Activated T-cell treated with anti-CD3 and anti-CD28 coated beads, Interleukin-2, amount 50 U/mL, for 72 hours (primary cell): ENCODE measurements at places on chromosomes 1 and 21. TPM values are rescaled to one million over a fixed set of nuclear protein-coding genes. Genes with fewer than 3 reads are reported as not detected.

DNA sequence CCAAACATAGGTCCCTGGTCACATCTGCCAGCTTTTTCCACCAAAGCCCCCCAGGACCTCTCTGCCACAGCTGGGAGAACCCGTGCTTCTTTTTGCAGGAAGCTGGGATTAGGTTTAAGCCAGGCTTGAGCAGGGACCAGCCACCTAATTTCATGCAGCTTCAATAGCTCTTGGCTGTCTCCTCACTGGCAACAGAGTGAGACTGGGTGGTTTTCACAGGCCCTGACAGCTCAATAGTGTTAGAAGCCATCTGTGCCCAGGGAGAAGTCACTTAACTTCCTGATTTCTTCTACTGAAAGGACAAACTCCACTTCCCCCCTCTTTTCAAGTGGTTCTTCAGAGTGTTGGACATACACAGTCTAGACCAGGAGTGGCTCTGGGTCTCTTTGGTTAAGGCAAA lies 20.4 kb upstream of the SRSF4 start:
- H3K4me1 ChIP-seq = peaks cover 17% of the 10 kb centered on the region
- H3K27ac ChIP-seq = peak overlapping the region; percentile 2

GRCh38 chr21:17818186-17819113 lies 706 bp downstream of the C21orf91 start:
- H3K27ac ChIP-seq = peak overlapping the region; percentile 88
- H3K4me1 ChIP-seq = peaks cover 47% of the 10 kb centered on the region
- peak; percentile 50 for DNase-seq
- peaks cover 14% of the 10 kb centered on the region for H3K36me3 ChIP-seq
- peak overlapping the region; percentile 95 for H3K4me3 ChIP-seq
- no peaks in the 10 kb centered on the region for H3K27me3 ChIP-seq

DNA sequence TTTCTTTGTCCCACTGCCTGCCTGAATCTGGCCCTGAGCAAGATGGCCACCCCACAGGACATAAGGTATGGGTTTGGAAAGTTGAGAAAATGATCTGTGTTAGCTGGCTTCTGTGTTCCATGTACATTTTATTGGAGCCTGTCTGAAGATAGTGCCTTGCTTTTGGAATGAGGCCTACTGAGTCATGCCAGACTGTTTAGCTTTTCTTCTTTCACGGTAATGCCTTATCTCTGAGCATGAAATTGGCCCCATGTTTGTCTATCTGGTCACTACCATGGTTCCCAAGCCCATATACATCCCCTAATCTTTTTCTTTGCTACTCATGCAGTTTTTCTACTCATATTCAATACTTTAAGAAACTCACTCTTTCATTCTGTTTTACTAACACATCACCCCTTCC lies 85.1 kb upstream of the LMO4 start:
- no peak overlapping the region for H3K27ac ChIP-seq
- DNase-seq = no peak
- no peaks in the 10 kb centered on the region for H3K36me3 ChIP-seq
- H3K27me3 ChIP-seq = peaks cover 12% of the 10 kb centered on the region
- no peaks in the 10 kb centered on the region for H3K4me1 ChIP-seq

DNA sequence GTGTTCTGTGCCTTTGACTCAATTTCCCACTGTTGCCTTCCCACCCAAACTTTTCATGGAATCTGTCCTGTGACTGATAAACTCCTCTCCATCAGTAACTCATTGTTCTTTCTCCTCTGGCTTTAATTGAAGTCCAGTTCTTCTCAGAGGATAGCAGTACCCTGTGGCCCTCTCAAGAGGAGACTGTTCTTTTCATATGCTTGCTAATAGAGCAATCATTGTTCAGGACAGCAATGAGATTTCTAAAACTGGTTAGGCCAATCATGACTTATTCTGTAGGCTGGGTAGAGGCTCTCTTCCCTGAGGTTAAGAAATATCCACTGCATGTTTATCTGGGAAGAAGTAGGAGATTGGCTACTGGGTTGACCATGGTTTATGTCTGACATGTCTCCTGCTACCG lies 98.8 kb downstream of the CHD1L start:
- H3K4me3 ChIP-seq = no peak overlapping the region
- H3K36me3 ChIP-seq = peaks cover 1% of the 10 kb centered on the region
- H3K27me3 ChIP-seq = peaks cover 62% of the 10 kb centered on the region

DNA sequence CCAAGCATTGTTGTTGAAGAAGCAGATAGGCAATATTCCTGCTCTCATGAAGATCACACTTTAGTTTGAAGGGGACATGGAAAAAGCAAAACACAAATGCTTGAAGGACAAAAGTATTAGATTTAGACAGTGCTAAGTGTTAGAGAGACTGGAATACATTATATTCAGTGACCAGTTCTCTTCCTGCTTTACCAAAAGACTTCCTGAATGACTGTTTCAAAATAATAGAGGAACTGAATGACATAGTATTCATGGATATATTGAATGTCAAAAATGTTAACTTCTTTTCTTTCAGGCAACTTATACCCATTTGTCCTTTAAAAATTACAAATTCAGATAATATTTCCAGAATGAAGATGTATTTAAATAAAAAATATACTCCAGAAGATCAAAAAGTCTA lies 178.0 kb upstream of the IVNS1ABP start:
- DNase-seq = no peak
- no peaks in the 10 kb centered on the region for H3K27me3 ChIP-seq
- no peaks in the 10 kb centered on the region for H3K36me3 ChIP-seq

DNA sequence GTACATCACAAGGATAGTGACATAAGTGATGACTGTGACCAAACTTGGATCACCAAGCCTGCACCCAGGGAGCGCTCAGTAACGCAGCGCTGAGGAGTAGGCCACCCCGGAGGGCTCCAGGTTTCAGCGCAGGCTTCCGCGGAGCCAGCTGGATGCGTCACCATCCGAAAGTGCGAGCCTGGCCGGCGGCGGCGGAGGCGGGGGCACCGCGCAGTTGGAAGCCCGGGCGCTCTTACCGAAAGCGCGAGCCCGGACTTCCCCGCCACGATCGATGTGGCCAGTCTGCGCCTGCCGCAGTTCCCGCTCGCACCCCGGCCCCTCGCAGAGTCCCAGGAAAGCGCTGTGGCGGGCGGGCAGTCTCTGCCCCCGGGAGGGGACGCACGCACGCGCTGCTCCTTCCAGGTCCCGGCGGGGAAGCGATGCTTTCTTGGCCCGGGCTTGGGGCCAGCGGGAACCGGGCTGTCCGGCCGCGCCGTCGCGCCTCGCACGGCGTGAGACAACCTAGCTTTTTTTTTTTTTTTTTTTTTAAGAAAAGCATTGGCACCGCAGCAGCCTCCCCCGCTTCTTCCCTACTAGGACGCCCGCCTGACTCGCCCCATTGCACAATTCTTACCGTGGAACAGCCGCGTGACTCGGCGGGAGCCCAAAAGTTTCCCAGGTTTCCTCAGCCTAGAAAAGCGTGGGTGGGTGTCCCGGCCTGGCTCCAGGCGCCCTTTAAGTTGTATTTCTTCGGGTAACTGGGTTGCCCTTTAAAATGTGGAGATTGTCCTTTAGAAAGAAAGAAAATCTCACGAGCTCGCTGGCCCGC lies 36.4 kb upstream of the JAK1 start:
- H3K27me3 ChIP-seq = no peaks in the 10 kb centered on the region
- H3K4me3 ChIP-seq = peak overlapping the region; percentile 83
- H3K27ac ChIP-seq = peak overlapping the region; percentile 49
- peaks cover 32% of the 10 kb centered on the region for H3K4me1 ChIP-seq
- peaks cover 11% of the 10 kb centered on the region for H3K36me3 ChIP-seq
- DNase-seq = peak; percentile 80

- DNase-seq = no peak
- no peaks in the 10 kb centered on the region for H3K36me3 ChIP-seq
- peaks cover 21% of the 10 kb centered on the region for H3K27me3 ChIP-seq
- H3K4me1 ChIP-seq = peaks cover 16% of the 10 kb centered on the region
These were observed 14.1 kb upstream of the KLHDC8A start for GRCh38 chr1:205370780-205371179.

DNA sequence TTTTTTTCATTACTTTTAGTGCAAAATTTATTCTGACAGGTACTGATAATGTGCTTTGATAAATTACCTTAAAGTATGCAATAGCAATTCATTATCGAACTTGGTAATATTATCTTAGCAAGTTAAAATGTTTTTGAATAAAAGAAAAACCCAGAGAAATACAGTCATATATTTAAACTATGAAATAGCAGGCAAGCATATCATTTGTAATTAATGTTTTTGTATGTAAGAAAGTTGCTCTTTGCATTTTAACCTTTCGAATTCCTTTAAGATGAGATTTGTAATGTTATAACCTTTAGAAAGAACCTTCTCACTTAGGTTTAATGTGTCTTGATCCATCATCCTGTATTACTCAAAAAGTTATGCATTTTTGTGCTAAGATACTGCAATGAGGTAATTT lies 585.6 kb downstream of the PTBP2 start:
- no peaks in the 10 kb centered on the region for H3K4me1 ChIP-seq
- H3K27ac ChIP-seq = no peak overlapping the region
- no peaks in the 10 kb centered on the region for H3K36me3 ChIP-seq
- no peaks in the 10 kb centered on the region for H3K27me3 ChIP-seq

- H3K36me3 ChIP-seq = no peaks in the 10 kb centered on the region
- H3K27me3 ChIP-seq = no peaks in the 10 kb centered on the region
- DNase-seq = no peak
- no peak overlapping the region for H3K4me3 ChIP-seq
- no peak overlapping the region for H3K27ac ChIP-seq
These were observed 142.8 kb downstream of the ZZZ3 start for GRCh38 chr1:77539519-77540142.

- peak; percentile 20 for DNase-seq
- peak overlapping the region; percentile 14 for H3K27ac ChIP-seq
- peaks cover 70% of the 10 kb centered on the region for H3K4me1 ChIP-seq
- H3K36me3 ChIP-seq = peaks cover 7% of the 10 kb centered on the region
- H3K27me3 ChIP-seq = peaks cover 7% of the 10 kb centered on the region
These were observed 3.3 kb downstream of the MAPKAPK2 start for GRCh38 chr1:206687915-206688442.

GRCh38 chr1:47616906-47617305 lies 179.1 kb downstream of the FOXD2 start:
- no peak overlapping the region for H3K4me3 ChIP-seq
- H3K36me3 ChIP-seq = no peaks in the 10 kb centered on the region
- H3K4me1 ChIP-seq = no peaks in the 10 kb centered on the region
- no peak overlapping the region for H3K27ac ChIP-seq
- DNase-seq = no peak
- H3K27me3 ChIP-seq = peaks cover 18% of the 10 kb centered on the region

DNA sequence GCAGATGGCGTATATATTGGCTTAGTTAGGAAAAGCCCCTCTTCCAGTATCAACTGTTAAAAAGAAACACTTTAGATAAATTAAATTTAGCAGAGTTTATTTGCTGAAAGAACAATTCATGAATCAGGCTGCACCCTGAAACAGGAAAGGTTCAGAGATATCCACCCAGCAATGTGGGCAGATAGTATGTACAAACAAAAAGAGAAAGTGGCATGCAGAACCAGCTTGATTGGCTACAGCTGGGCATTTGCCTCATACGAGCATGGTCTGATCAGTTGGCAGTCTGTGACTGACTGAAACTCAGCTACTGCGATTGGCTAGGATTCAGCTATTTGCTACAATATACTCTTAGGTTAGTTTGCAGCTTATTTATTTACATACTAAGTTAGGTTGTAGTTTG lies 98.2 kb downstream of the ZC3H11B start:
- no peak overlapping the region for H3K27ac ChIP-seq
- DNase-seq = no peak
- no peak overlapping the region for H3K4me3 ChIP-seq
- peaks cover 7% of the 10 kb centered on the region for H3K27me3 ChIP-seq

GRCh38 chr1:234235434-234235881 lies 137.8 kb upstream of the COA6 start:
- H3K4me3 ChIP-seq = no peak overlapping the region
- peaks cover 30% of the 10 kb centered on the region for H3K27me3 ChIP-seq
- H3K4me1 ChIP-seq = peaks cover 10% of the 10 kb centered on the region
- no peaks in the 10 kb centered on the region for H3K36me3 ChIP-seq
- H3K27ac ChIP-seq = no peak overlapping the region

- H3K27me3 ChIP-seq = no peaks in the 10 kb centered on the region
- DNase-seq = no peak
- no peak overlapping the region for H3K27ac ChIP-seq
- no peak overlapping the region for H3K4me3 ChIP-seq
- peaks cover 32% of the 10 kb centered on the region for H3K4me1 ChIP-seq
- no peaks in the 10 kb centered on the region for H3K36me3 ChIP-seq
These were observed 7.1 kb upstream of the PLEKHM2 start for GRCh38 chr1:15676688-15677661.

DNA sequence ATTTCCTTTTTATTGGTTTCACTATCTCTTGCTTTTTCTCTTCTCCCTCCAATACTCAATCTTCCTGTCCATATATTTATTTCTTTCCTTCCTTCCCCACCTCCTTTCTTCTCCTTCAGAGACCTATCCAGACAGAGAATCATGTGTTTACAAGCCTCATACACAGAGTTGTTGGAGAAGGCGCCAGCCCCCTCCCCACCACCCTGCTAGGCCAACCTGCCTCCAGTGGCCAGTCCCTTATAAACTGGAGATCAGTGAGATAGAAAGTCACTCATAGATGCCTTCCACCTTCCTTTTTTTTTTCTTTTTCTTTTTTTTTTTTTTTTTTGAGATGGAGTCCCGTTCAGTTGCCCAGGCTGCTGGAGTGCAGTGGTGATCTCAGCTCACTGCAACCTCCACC lies 53.3 kb downstream of the CD247 start:
- H3K4me1 ChIP-seq = peaks cover 81% of the 10 kb centered on the region
- H3K36me3 ChIP-seq = no peaks in the 10 kb centered on the region
- no peaks in the 10 kb centered on the region for H3K27me3 ChIP-seq
- DNase-seq = no peak
- H3K4me3 ChIP-seq = peak overlapping the region; percentile 64
- peak overlapping the region; percentile 93 for H3K27ac ChIP-seq

GRCh38 chr1:79875187-79875586 lies 868.7 kb upstream of the ADGRL4 start:
- H3K27ac ChIP-seq = no peak overlapping the region
- H3K4me1 ChIP-seq = no peaks in the 10 kb centered on the region
- peaks cover 2% of the 10 kb centered on the region for H3K36me3 ChIP-seq

- H3K4me1 ChIP-seq = no peaks in the 10 kb centered on the region
- DNase-seq = no peak
- no peaks in the 10 kb centered on the region for H3K27me3 ChIP-seq
- no peak overlapping the region for H3K4me3 ChIP-seq
- H3K27ac ChIP-seq = no peak overlapping the region
These were observed 686.0 kb upstream of the ADGRL4 start for GRCh38 chr1:79692519-79692918.

GRCh38 chr1:17690906-17691634 lies 64.1 kb upstream of the ACTL8 start:
- H3K36me3 ChIP-seq = no peaks in the 10 kb centered on the region
- no peak overlapping the region for H3K4me3 ChIP-seq
- H3K4me1 ChIP-seq = no peaks in the 10 kb centered on the region
- DNase-seq = no peak

Gene NAXE
- total RNA-seq = 57.3 TPM

Gene KCNJ15
- total RNA-seq = 0.07 TPM

Gene CCDC30
- total RNA-seq = 2.7 TPM

Gene AXDND1
- total RNA-seq = 0.43 TPM

Gene RHCE
- 0.72 TPM for total RNA-seq

Gene PM20D1
- 0.44 TPM for total RNA-seq

Gene PCBP3
- total RNA-seq = 20.2 TPM

Gene FCN3
- total RNA-seq = not detected

Gene DNAJC8
- total RNA-seq = 63.7 TPM

Gene LCE2C
- total RNA-seq = not detected

Gene PDZK1IP1
- not detected for total RNA-seq

Gene USH2A
- total RNA-seq = not detected

Gene TSSK3
- total RNA-seq = 1.9 TPM

Gene ATP6V1G3
- total RNA-seq = not detected
